ENCODE measurements at places on chromosomes 3 and 15.

DNA sequence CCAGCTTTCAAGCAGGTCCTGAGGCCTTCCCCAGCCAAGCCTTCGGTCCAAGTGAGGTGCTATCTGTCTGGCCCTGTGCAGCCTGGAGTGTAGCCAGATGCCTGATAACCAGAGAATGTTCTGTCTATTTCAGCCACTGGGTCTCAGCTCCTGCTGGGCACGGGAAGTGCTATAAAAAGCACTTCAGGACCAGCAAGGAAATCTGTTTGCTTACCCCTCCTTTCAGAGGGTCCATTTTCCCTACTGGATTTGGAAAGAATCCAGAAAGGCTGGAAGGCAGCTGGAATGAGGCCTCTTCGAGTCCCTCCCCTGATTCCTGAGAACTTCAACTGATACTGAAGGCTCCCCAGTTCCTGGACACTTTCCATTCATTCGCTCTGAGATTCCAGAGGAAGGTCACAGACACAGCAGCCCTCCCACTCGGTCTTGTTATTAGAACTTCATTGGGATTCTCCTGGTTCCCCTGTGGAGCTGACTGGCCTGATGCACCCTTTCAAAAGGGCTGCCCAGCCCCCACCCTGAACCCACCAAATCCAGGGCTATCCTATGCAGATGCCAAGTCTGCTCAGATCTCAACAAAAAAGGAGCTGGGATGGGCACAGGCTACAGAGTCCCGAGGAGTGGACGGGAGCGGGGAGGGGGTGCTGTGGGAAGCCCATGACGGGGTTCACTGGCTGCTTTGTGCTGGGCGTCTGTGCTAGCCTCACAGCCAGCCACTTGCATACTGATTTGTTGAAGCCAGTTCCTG lies 70.4 kb downstream of the UMPS start:
- no peak overlapping the region for H3K4me3 ChIP-seq
- no peak for DNase-seq
- no peaks in the 10 kb centered on the region for H3K27me3 ChIP-seq
- peaks cover 25% of the 10 kb centered on the region for H3K4me1 ChIP-seq
- peaks cover 5% of the 10 kb centered on the region for H3K36me3 ChIP-seq

DNA sequence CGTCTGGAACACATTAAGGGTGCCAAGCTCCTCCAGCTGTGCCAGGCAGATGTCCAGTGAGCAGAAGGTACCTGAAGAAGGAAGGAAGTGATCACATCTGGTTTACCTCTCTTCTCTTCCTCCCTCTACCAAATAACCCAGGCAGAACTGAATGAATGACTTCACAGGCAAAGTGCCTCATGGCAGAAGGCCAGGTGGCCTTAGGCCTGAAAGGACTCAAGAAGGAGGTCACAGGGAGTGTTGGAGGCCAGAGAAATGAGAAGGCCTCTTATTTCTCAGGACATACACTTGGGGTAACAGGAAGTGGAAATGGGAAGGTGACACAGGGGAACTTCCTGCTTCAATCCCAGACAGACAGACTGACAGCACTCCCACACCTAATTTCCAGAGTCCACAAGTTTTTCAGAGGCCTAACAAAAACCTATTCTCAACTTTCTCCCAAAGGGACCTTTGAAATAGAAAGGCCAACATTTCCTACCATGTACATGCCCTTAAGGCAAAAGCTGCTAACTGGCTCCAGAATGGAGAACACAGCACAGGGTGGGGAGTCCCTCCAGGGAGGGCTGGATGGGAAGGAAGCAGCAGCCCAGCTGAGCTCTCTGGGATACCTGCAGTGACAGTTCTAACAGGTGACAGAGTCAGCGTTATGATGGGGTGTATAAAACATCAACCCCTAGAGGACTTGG lies 17.6 kb upstream of the SIN3A start:
- H3K4me3 ChIP-seq: no peak overlapping the region
- H3K27ac ChIP-seq: no peak overlapping the region
- no peak for DNase-seq

- H3K4me3 ChIP-seq: no peak overlapping the region
- H3K4me1 ChIP-seq: no peaks in the 10 kb centered on the region
- no peaks in the 10 kb centered on the region for H3K36me3 ChIP-seq
- no peak overlapping the region for H3K27ac ChIP-seq
- H3K27me3 ChIP-seq: peaks cover 60% of the 10 kb centered on the region
- no peak for DNase-seq
These were observed 67.6 kb upstream of the NTRK3 start for GRCh38 chr15:88323976-88324740.

- no peaks in the 10 kb centered on the region for H3K27me3 ChIP-seq
- DNase-seq: no peak
- H3K4me3 ChIP-seq: no peak overlapping the region
- peaks cover 43% of the 10 kb centered on the region for H3K4me1 ChIP-seq
- peaks cover 6% of the 10 kb centered on the region for H3K36me3 ChIP-seq
- H3K27ac ChIP-seq: peak overlapping the region; percentile 19
These were observed 29.3 kb upstream of the SH3BP5 start for GRCh38 chr3:15361494-15362214.

DNA sequence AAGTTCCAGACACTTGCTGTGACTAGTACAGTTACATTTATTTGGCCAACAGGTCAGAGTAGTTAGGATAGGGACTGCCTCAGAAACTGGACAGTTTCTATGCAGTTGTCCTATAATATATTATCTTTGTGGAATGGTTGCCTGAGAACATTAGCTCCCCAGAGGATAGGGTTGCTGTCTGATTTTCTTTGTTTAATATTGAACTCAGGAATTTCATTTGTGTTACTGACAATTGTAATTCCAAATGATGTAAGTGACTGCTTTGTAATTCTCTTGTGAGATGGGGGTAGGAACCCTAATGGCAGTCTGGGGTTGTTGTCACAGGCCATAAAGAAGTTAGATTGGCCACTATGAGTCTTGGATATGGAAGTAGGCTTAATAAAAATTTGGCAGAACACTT lies 2.2 kb downstream of the NXPE3 start:
- H3K4me1 ChIP-seq: peaks cover 23% of the 10 kb centered on the region
- no peak for DNase-seq
- H3K27me3 ChIP-seq: no peaks in the 10 kb centered on the region
- H3K27ac ChIP-seq: no peak overlapping the region
- H3K4me3 ChIP-seq: no peak overlapping the region

DNA sequence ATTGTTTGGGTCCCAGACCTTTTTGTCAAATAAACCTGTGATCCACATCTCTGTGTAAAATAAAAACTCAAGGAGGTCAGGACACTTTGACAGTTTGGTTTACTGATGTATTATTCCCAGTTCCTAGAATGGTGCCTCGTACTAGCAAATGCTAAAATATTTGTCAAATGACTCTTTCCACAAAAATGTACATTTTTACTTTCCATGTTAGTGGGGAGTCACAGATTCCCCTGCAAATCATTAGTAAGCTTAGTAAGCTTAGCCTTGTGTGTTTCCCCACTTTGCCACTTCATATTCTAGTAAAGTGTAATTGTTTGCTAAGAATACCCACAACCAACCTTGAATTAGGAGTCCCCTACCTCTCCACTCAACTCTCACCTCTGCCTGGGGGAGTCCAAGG lies 2.4 kb upstream of the MAGI1 start:
- no peak overlapping the region for H3K27ac ChIP-seq
- H3K27me3 ChIP-seq: no peaks in the 10 kb centered on the region
- peaks cover 14% of the 10 kb centered on the region for H3K4me1 ChIP-seq

GRCh38 chr15:52857937-52858781 lies 68.0 kb upstream of the ONECUT1 start:
- H3K4me1 ChIP-seq: no peaks in the 10 kb centered on the region
- H3K4me3 ChIP-seq: no peak overlapping the region
- H3K36me3 ChIP-seq: no peaks in the 10 kb centered on the region
- no peak overlapping the region for H3K27ac ChIP-seq

GRCh38 chr3:194265505-194265892 lies 85.6 kb downstream of the CPN2 start:
- no peaks in the 10 kb centered on the region for H3K36me3 ChIP-seq
- H3K4me3 ChIP-seq: no peak overlapping the region
- H3K4me1 ChIP-seq: peaks cover 72% of the 10 kb centered on the region

DNA sequence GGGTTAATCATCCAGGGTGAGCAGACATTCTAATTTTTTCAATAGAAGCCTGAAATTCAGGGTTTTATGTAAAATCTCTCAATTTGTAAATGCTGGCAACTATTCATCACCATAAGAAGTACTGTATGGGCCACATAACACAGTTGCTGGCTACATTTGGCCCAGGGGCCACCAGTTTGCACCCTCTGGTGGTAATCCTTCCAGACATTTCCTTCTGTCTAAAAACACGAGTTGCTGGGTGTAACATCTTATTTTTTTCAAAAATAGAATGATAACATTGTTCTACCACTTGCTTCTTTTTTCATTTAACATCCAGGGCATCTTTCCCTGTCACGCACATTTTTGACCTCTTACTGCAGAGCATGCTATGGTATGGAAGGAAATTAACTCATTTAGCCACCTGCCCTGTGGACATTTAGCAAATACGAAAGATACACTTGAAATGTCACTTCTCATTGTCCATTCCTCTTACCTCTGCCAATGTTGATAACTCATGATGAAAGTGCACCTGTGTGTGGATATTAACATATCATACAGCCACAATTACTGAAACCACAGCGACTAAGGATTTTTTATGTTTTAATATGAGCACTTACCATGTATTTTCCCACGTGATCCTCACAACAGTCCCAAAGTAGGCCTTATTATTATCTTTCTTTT lies 117.5 kb upstream of the ARHGEF3 start:
- no peak for DNase-seq
- no peaks in the 10 kb centered on the region for H3K36me3 ChIP-seq
- H3K27me3 ChIP-seq: peaks cover 3% of the 10 kb centered on the region
- H3K4me1 ChIP-seq: peaks cover 56% of the 10 kb centered on the region

- H3K36me3 ChIP-seq: peaks cover 7% of the 10 kb centered on the region
- no peaks in the 10 kb centered on the region for H3K27me3 ChIP-seq
- peaks cover 20% of the 10 kb centered on the region for H3K4me1 ChIP-seq
- H3K27ac ChIP-seq: no peak overlapping the region
These were observed 706.4 kb upstream of the NR2F2 start for GRCh38 chr15:95624100-95624499.

DNA sequence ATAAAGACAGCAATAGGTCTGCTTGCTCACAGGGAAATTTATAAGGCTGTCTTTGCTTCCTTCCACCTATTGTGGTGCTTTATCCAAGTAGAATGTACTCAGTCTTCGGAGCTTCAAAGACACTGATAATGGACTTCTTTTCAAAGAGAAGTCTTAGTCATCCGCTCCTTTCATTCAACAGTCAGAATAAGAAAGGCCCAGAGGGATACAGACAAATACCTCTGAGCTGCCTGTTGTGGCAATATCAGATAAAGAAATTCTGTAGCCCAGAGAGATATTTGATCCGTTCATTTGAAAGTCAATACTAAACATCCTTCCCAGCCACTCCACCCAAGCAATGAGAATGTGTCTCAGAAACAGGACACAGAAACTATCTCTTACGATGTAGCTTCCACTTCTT lies 110.0 kb downstream of the FHIT start:
- H3K4me1 ChIP-seq: no peaks in the 10 kb centered on the region
- H3K27ac ChIP-seq: no peak overlapping the region
- no peak overlapping the region for H3K4me3 ChIP-seq
- DNase-seq: no peak
- H3K27me3 ChIP-seq: peaks cover 2% of the 10 kb centered on the region
- peaks cover 5% of the 10 kb centered on the region for H3K36me3 ChIP-seq

DNA sequence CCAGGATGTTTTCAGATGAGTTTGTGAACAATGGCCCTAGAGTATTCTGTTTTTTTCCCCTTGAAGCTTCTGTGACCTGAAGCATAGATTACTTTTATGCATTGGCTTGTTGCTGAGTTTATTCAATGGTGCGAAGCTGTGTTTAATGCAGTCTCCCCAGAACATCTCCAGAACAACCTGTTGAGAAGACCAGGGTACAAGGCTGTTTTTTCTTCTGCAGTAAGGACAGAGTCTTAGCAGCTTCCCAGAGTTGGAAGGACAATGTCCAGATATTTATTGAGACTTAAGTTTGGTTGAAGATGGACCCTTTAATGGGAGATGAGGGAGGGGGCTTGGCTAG lies 295.6 kb downstream of the LRTM1 start:
- peaks cover 9% of the 10 kb centered on the region for H3K4me1 ChIP-seq
- no peak overlapping the region for H3K27ac ChIP-seq
- no peak overlapping the region for H3K4me3 ChIP-seq
- H3K27me3 ChIP-seq: peaks cover 20% of the 10 kb centered on the region
- no peaks in the 10 kb centered on the region for H3K36me3 ChIP-seq
- DNase-seq: no peak

DNA sequence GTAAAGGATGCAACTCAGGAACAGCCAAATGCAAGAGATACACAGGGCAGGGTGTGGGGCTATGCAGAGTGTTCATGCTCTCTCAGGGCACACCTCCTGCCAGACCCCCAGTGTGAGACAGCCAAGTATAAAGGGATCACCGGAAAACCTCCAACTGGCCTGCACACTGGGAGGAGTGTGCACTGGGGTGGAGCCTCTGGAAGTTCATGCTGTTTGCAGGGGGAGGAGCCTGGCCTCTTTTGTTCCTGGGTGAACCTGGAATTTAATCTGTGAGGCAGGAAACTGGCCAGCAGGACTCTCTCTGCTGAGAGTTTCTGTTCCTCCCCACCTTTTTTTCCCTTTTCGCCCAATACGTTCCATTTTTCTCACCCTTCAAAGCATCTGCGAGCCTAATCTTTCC lies 204.1 kb downstream of the WNT5A start:
- H3K4me1 ChIP-seq: peaks cover 2% of the 10 kb centered on the region
- no peaks in the 10 kb centered on the region for H3K27me3 ChIP-seq
- H3K27ac ChIP-seq: no peak overlapping the region
- no peaks in the 10 kb centered on the region for H3K36me3 ChIP-seq

DNA sequence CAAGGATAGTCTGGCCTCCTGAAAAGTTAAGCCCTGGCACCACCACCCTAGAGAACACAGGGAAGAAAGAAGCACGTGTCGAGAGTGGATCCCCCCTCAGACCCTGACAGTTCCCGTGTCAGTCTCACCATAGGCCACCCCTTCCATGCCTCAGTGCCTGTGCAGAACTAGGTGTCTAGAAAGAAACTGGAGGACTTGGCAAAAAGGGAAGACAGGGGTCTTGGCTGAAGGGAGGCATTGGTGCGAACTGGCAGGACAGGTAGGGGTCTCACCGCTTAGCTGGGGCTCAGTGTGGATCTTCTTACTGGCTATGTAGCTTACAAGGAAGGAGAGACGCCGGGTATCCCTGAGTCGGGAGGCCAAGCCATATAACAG lies 518 bp downstream of the QARS1 start:
- H3K4me1 ChIP-seq: peaks cover 24% of the 10 kb centered on the region
- H3K27ac ChIP-seq: peak overlapping the region; percentile 97
- peaks cover 19% of the 10 kb centered on the region for H3K36me3 ChIP-seq

- peaks cover 6% of the 10 kb centered on the region for H3K36me3 ChIP-seq
- no peak overlapping the region for H3K4me3 ChIP-seq
- H3K27me3 ChIP-seq: no peaks in the 10 kb centered on the region
- H3K4me1 ChIP-seq: peaks cover 15% of the 10 kb centered on the region
- no peak overlapping the region for H3K27ac ChIP-seq
- DNase-seq: no peak
These were observed 287.1 kb downstream of the NAALADL2 start for GRCh38 chr3:175146258-175146657.

GRCh38 chr3:59790241-59790640 lies 740.4 kb upstream of the CFAP20DC start:
- no peak overlapping the region for H3K4me3 ChIP-seq
- H3K27ac ChIP-seq: no peak overlapping the region

GRCh38 chr3:131699001-131699400 lies 196.2 kb upstream of the MRPL3 start:
- no peaks in the 10 kb centered on the region for H3K4me1 ChIP-seq
- H3K27me3 ChIP-seq: peaks cover 2% of the 10 kb centered on the region
- no peak overlapping the region for H3K27ac ChIP-seq
- no peaks in the 10 kb centered on the region for H3K36me3 ChIP-seq
- no peak for DNase-seq
